ENCODE measurements at places on chromosomes 3 and 15. TPM values are rescaled to one million over a fixed set of nuclear protein-coding genes. Genes with fewer than 3 reads are reported as not detected.

DNA sequence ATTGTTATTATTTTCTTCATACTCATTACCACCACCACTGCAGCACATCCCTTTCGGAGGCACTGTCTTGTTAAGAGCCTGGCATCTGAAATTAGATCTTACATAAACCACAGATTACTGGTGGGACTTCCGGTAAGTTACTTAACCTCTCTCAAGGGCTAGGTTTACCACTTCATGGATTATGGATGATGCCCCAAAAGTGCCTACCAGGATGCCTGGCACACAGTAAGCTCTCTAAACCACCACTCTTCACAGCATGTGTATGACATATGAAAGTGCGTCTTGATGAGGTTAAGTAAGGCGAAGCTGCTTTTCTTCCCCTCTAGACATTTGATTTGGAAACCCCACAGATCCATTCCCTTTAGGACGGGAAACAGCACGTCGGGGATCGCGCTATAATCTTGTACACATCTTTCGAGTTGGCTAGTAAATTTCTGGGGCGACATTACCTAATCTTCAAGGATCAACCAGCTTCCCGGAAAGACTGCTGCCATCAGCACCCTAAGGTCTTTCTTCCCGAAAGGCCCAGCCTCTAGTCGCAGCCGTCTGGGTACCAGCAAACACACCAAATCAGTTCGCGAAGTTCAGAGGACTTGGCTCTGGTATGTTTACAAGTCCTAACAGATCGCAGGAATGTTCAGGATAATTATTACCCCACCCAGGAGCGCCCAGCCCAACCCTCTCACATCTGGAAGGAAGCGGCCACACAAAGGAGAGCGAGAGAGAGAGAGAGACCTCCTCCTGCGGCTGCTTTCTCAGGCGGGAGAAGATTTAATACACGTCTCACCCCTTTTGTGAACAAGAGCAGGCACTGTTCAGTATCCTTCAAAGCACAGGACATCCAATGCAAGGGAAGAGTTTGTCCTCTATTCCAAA, 155.1 kb upstream of the FRMD4B start:
- peak; percentile 18 for DNase-seq

- DNase-seq = no peak
Measured at GRCh38 chr15:99435113-99435695, 130.6 kb upstream of the MEF2A start.

GRCh38 chr3:58746758-58747157, 80.2 kb upstream of the FAM3D start:
- no peak for DNase-seq

DNA sequence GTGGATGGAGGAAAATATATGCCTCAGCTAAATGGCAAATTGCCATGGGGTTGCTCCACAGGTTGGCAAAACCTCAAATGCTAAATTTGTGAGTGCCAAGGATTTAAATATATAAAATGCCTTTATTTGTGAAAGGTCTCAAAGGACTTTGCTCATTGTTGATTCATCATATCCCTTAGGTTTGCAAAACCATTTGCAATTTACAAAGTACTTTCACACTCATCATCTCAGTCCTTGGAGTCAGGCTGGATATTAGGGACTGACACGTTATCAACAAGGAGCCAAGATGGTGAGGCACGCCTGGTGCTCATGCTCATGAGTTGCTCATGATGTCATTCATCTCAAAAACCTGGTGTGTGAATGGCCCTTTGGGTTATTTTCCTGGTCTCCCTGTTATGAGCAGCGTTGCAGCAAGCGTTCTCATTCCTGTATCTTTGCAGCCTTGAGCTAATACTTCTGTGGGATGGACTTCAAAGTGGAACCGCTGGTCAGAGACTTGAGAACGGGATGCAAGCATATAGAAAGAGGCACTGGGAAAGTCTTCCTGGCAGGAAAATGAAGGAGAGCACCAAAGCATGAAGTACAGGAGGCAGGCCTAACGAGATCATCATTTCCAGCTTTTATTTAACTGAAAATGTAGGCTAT, 66.0 kb downstream of the MYO1E start:
- no peak for DNase-seq

GRCh38 chr15:101018016-101018415, 98.9 kb downstream of the LRRK1 start:
- no peak for DNase-seq

DNA sequence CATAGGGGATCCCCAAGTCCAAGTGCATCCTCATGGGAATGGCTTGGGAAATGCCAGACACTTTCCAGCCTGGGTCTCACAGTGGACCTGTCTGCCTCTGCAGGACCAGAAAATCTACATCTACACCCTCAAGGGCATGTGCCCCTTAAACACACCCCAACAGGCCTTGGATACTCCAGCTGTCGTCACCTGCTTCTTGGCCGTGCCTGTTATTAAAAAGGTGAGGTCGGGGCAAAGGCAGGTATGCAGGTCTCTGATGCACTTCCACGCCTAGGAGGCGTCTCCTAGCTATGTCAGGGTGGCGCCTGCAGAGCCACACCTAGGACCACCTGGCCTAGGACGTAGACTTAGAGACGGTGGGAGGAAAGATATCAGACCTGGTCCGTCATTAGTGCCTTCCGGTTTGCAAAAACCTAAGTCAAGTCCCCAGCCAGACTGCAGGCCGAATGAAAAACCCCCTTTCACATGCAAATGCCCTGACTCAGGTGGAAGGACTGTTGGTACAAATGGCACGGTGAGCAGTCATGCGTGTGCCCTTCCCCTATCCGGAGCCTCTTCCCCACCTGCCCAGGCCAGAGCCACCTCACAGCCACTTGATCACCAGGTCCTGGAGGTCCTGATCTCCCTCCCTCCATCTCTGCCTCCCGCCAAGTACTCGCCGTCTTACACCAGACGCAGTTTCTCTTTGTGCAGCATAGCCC, 143.5 kb downstream of the LRRK1 start:
- no peak for DNase-seq

GRCh38 chr3:55060896-55061719, 133.2 kb upstream of the LRTM1 start:
- no peak for DNase-seq

DNA sequence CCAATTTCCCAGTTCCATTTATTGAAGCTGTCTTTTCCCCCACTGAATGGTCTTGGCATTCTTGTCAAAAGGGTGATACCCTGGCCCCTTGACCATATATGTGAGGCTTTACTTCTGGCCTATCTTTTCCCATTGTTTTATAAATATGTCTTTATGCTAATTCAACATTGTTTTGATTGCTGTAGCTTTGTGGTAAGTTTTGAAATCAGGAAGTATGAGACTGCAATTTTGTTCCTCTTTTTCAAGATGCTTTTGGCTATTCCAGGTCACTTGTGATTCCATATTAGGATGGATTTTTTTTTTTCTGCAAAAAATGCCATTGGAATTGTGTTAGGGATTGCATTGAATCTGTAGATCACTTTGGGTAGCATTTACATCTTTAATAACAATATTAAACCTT, 141.2 kb upstream of the MANF start:
- no peak for DNase-seq

GRCh38 chr3:15493436-15493835, 28.1 kb downstream of the COLQ start:
- DNase-seq = no peak

GRCh38 chr3:36193448-36193847, 186.9 kb upstream of the STAC start:
- DNase-seq = no peak

DNA sequence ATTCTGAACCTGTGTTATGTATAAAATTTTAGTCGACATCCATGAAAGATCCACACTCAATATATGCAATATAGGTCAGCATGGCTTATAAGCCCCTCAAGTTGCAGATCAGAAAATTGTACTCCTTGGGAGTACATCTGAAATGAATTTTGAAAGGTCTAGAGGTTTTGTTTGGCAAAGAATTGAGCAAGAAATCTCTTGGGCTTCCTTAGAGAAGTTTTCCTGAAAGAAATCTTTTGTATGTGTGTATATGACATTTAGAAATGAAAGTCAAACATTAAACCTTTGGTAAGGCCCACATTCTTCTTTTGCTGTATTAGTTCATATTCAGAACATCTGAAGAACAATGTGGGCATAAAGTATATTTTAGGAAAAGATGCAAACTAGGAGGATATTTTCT, 1006.6 kb downstream of the NAALADL2 start:
- DNase-seq = no peak

DNA sequence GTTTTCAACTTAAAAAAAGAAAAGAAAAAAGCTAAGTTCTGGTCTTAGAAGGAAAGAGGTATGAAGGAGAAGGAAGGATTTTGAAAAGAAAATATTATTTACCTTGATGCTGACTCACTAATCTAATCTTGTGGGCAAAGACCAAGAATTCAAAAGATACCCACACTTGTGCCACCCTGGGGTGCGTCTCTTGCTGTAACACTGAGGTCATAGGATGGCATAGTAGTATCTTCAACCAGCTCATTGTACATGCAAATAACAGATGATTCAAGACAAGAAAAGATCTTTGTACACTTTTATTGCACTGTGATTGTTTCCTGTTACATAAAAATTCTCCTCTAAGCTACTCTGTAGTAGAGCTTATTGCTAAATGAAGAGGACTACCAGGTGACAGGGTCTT, 17.3 kb downstream of the PLS1 start:
- no peak for DNase-seq

DNA sequence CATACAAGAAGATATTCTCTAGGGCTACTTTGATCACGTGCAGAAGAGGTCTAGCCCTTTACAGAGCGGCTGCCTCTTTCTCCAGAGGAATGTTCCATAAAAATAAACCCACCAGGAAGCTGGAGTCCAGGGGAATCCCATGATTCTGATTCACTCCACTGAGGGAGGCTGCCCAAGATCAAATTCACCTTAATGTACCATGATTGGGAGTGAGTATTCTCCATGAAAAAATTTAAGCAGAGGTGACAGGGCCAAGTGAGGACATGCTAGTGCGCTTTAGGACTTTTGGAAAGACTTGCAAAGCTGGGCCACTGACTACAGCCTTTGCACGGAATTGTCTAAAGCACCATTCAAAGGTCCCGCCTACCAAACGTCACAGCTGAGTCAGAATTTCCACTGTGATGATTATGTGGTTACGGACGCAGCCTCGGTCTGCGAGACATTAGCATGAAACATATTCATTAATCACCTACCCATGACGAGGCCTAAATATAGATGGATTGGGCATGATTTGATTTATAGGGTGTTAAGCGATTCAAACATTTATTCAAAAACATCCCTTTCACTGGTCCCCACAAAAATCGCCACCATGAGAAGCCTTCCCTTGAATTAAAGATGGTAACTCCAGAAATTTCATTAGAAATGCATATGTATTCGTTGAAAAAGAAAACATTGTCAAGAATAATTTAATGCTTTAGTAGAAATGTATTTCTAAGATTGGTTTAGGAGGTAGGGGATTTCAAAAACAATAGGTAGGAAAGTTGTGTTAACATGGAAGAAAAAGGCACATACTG, 152.6 kb downstream of the GREM1 start:
- DNase-seq = no peak

GRCh38 chr3:10279384-10280176, 13.2 kb downstream of the GHRL start:
- DNase-seq = no peak

DNA sequence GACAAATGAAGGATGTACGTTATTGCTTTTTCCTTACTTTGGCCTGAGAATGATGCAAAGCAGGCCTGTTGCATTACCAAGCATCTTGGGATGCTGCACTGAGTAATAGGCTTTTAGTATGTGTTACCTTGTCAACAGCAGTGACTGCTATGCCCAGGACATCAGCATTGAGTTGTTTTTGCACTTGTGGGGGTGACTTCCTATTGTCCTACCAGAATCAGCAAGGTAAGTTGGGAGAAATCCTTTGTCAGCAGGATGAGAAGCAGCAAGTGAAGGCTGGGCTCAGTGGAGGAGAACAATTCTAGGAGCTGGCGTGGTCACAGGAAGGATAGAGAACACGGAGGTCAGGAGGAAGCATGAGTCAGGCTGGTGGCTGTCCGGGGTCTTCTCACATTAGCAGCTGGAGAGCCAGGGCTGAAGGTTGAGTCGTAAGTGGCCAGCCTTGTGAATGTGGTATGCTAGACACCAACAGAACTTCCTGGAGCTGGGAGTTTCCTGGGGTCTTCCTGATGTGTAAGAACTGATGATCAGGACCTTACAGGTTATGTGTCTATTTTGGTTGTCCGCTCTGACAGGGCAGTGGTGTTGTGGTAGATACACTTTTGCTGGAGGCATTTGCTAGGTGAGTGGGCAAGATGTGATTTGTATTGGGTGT, 142.7 kb downstream of the FNDC3B start:
- DNase-seq = no peak

DNA sequence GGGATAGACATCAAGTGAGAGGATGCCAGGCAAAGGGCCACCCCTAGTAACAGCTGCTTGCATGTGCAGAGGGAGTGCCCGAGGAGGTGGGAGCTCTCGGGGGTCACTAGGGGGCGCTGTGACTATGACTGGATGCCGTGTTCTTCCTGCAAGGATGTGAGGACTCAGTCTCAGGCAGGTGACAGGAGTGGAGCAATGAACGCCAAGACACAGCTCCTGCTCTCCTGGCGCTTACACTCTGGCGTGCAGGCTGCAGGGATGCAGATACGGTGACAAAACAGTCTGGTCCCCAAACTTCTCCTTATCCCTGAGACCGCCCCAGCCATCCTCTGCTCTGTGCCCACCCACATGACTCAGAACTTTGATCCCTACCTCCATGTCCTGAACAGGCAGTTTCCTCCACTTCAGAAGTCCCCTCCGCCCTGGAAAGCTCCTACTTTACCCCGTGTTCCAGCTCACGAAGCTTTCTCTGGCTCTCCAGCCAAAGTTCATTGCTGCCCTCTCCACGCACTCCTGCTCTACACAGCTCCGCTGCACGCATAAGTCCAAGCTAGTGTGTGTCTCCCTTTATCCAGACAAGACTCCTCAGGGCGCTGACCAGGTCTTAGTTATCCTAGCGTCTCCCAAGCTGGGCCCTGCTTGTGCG, 14.7 kb downstream of the RHOV start:
- no peak for DNase-seq

DNA sequence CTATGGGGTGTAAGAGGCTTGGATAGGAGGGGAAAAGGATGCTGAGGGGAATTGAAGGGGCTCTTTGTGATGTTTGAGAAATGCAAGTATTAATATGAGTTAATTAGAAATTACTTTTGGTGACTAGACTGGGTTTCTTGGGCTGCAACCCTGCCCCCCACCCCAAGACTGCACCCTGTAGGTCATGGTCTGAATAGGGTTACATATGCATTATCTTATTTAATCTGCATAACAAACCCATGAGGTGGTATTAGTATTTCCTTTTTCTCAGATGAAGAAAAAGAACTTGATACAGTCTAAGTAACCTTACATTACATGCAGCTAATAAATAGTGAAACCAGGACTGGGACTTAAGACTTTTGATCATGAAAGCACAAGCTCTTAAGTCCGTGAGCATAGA, 5.6 kb upstream of the ZBTB38 start:
- DNase-seq = no peak

MST1R gene
- 1.5 TPM for polyA plus RNA-seq

SERPINI1 gene
- 30.0 TPM for polyA plus RNA-seq

VEPH1 gene
- 47.9 TPM for polyA plus RNA-seq

EXD1 gene
- not detected for polyA plus RNA-seq

ROPN1 gene
- polyA plus RNA-seq = not detected

SKOR1 gene
- polyA plus RNA-seq = 0.42 TPM

TP53BP1 gene
- 99.5 TPM for polyA plus RNA-seq

GOLGA6L25 gene
- not detected for polyA plus RNA-seq

ATP13A4 gene
- polyA plus RNA-seq = 0.72 TPM

SERINC4 gene
- 0.49 TPM for polyA plus RNA-seq

MOBP gene
- 0.17 TPM for polyA plus RNA-seq

WDR49 gene
- polyA plus RNA-seq = 2.8 TPM

TMC3 gene
- polyA plus RNA-seq = 0.11 TPM

COLQ gene
- 8.9 TPM for polyA plus RNA-seq

SPTBN5 gene
- polyA plus RNA-seq = 1.4 TPM

ILDR1 gene
- 6.9 TPM for polyA plus RNA-seq
